ENCODE measurements at places on chromosomes 6 and 20.

- no peak for DNase-seq
Observed at GRCh38 chr6:137944793-137945498, 77.9 kb downstream of the TNFAIP3 start.

GRCh38 chr20:48583171-48583570 lies 244.6 kb downstream of the PREX1 start:
- no peak for DNase-seq

DNA sequence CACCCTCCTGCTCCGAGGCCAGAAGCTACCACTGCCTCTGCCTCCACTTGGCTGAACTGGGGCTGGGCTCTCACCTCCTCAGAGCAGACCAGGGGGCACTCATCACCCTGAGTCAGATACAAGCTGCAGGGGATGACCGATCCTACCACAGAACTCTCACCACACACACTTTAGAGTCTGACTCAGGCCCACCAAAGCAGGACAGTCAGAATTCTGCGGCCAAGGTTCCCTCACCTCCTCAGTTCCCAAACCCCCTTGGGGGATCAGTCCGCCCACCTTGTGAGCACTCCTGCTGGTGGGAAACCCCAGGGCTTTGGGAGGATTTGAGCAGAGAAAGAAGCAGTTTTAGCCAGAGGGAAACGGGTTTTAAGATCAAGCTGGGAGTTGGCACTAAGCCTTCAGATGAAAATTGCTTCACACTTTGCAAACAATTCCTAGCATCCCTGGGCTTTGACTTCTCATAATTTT lies 587.8 kb upstream of the JAG1 start:
- no peak for DNase-seq

DNA sequence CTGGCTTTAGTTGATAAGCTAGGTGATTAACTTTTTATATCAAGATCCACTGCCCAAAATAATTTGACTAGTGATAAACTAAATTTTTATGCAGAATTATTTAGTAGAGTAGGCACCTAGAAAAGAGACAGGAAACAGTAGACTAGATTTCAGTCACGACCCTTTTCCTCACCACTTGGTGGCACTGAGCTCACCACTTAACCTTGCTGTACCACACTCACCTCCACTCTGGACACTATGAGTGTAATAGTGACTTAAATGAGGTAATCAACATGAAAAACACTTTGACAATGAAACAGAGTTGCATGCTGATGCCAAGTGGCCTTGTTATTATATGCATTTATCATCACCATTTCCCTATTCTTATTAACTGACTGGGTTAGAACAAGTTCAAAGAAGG lies 730.4 kb downstream of the KIF16B start:
- no peak for DNase-seq

GRCh38 chr6:14799928-14800327 lies 445.9 kb upstream of the JARID2 start:
- DNase-seq = peak; percentile 48

GRCh38 chr20:42524058-42524457 lies 665.6 kb downstream of the PTPRT start:
- DNase-seq = no peak

GRCh38 chr6:168441434-168442391 lies 729 bp downstream of the SMOC2 start:
- no peak for DNase-seq

DNA sequence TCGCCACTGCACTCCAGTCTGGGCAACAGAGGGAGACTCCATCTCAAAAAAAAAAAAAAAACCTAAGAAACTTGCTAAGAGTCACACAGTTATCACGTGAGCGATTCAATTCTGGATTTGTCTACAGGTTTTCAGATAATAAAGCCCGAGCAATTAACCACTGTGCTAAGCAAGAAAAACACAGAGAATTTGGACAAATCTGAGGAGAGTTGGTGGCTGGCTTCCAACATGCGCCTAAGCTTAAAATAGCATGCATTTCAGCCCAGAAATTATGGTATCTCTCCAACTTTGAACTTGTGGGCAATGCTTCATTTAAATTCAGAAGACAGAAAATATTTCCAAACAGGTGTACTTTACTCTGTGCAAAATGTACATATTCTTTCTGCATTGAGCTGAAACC lies 232.9 kb downstream of the TSHZ2 start:
- no peak for DNase-seq

DNA sequence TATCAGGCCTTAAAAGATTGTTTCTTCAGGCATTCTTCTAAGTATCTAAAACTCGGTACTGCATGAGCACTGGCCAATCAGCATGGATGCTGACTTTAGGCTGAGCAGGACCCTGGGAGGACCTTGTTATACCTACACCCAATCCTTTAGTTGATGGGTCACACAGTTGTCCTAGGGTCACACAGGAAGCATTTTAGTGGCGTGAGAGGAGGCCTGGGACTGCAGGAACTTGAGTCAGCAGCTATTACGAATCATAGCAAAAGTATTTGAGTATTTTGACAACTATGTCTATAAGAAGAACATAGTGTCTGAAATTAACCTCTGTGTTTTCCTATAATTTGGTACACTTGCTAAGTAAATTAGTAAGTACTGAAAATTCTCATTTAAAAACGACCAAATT lies 741.4 kb downstream of the HACE1 start:
- no peak for DNase-seq

GRCh38 chr20:52817981-52818380 lies 154.2 kb upstream of the TSHZ2 start:
- no peak for DNase-seq

DNA sequence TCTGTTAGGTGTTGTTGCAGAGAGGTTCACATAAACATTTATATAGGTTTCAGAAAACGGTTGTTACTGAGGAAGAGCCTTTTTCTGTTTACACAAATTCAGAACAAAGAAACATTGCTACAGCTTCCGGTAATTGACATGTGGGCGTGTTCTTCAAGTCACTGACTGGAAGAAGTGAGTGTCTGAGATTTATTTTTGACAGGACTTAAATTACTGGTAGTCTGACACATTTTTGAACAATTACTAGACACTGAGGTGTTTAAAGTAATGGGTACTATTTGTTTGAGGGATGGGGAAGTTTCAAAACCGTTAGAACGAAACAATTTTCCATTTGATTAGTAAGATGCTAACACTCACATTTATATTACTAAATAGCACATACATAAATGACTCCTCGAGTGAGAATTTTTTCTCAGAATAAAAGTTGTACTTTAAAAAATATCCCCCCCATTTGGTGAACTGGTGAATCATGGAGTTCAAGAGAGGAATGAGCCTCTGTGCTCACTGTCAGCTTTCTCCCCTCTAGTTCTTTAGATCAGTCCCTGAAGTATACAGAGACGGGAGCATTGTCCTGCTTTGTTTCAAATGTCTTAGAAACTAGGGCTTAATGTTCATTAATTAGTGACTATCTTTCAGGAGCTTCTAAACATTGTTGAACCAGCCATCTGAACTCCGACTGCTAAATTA lies 98.7 kb downstream of the TSHZ2 start:
- DNase-seq = no peak

DNA sequence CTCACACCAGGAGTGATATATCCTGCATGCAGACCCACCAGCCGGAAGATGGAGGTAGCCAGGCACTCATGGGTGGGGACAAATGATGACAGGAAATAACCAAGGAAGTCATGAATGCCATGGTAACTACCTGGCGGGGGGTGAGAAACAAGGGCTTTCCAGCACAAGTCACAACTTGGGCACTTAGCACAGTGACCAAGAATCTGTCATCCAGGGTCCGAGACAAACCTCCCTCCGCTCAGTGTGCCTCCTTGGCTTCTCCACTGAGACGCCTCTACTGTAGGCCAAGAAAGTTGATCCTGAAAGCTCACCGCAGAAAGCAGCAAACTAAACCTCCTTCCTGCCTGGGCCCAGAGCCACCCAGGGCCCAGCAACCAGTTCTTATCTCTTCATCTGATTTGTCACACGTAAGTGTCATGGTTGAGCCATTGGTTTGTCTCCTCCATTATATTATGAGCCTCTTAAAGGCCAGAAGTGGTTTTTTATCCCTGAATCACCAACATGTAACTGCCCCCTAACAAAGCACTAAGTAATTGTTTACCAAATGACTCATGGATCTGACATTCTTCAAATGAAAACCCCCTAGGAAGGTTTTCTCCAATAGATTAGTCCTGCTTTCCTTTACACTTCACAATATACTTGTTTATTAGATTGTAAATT lies 84.3 kb upstream of the TAB2 start:
- DNase-seq = no peak

DNA sequence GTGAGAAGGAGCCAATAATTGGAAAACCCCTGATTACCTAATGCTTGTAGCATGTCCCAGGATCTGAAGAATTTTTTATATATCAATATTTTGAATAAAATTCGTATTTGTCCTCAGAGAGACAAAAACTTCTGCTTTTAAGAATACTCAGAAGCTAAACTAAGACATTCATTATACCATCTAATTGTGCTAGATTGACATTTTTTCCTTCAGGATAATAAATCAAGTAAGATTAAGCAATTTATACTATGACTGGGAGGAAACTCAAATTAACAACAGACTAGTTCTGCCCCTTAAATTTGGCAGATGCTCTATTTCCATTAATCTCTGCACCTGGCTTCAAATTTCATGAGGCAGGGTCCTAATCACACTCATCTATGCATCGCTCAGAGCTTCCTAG lies 291.4 kb downstream of the PLCB1 start:
- DNase-seq = peak; percentile 8

DNA sequence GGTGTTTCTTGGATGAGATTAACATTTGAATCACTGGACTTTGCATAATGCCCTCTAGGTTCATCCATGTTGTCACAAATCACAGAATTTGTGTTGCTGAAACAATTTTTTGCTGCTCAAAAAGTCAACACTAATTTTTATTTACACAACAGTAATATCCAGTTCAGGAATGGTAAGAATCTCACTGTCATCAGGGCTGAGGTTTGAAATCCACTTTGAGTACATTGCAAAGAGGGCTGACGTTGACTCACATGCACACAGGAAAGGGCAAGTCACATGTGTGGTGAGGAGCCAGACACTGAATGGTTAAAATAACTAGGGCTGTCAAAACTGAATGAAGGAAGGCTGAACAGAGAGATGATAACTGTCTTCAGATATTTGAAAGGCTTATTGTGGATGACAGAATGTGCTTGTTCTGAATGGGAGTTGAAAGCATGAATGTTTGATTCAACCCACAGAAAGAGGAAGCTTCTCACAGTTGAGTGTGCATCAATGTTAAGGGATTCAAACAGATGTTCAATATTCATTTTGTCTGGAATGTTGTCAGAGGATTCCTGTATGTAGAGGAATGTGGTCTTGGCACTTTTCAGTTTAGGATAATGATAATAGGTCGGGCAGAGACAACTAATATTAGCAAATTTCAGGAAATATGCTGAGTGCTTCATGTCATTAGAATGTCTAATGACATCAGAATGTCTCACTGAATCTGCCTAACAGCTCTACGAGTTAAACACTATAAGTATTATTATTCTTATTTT lies 3.6 kb upstream of the ADGRG6 start:
- DNase-seq = no peak

DNA sequence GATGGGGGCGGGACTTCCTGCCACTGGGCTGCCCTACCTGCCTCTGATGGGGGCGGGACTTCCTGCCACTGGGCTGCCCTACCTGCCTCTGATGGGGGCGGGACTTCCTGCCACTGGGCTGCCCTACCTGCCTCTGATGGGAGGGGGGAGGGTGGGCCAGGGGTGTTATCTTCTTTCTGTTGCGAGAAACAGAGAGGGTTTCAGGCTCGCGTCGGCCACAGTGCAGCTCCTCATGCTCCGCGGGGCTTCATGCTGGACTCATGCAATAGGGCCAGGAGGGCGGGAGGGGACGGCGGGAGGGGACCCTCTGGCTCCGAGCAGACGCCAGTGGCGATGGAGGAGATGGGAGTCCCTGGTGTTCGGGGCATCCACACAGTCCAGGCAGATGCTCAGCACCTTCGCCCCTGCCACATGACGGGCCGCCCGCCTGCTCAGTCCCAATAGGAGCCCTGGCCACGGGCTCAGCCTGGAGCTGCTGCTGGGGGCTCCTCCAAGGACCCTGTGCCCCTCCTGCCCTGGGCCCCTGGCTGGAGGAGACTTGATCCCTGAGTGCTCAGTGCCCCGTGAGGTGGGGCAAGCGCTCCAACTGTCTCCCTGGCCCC lies 48.8 kb upstream of the CHRNA4 start:
- no peak for DNase-seq

Measured in COR-L47 (cell line).